ENCODE measurements at places on chromosomes 5 and 9. TPM values are rescaled to one million over a fixed set of nuclear protein-coding genes. Genes with fewer than 3 reads are reported as not detected.

DNA sequence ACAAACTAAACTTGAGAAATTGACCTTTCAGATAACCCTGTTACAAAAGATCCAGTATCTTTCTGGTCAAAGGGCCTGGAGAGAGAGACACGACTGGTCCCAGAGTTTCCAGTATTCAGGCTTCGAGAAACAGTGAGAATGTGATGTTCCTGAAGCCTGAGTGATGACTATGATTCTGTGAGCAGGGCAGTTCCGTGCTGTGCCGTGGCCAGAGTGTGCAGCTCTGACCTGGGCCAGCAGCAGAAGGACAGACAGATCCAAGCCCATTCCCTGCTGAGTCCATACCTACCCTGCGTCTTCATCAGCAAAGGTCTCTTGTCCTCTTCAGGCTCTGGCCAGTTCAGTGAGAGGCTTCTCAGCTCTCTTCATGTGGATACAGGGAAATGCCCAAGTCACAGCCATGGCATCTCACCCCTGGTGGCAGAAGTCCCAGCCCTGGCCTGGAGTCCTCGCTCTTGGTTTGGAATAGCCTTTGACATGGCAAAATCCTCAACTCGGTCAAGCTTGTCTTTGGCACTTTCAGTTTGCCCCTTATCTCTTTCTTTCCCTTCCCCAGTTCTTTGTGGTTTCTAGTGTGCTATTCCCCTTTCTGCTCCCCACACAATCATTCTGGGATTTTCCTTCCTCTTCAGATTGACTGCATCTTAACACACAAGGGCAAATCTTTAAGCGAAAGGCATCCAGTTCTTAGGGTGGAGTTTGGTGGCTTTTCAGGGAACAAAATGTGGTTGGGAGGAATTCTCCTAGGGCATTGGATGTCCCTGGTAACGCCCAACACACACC is 107.7 kb downstream of the LIFR start:
- H3K4me3 ChIP-seq, result no peak overlapping the region
- no peak for DNase-seq
- H3K4me1 ChIP-seq, result peaks cover 17% of the 10 kb centered on the region
- peaks cover 3% of the 10 kb centered on the region for H3K36me3 ChIP-seq
- H3K27me3 ChIP-seq, result no peaks in the 10 kb centered on the region

DNA sequence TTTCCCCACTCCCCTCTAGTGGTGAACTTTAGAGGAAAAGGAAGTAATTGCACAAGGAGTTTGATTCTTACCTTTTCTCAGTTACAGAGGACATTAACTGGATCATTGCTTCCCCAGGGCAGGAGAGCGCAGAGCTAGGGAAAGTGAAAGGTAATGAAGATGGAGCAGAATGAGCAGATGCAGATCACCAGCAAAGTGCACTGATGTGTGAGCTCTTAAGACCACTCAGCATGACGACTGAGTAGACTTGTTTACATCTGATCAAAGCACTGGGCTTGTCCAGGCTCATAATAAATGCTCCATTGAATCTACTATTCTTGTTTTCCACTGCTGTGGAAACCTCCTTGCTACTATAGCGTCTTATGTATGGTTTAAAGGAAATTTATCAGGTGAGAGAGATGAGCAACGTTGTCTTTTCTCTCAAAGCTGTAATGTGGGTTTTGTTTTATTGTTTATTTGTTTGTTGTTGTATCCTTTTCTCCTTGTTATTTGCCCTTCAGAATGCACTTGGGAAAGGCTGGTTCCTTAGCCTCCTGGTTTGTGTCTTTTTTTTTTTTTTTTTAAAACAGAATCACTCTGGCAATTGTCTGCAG is 25.3 kb downstream of the SLC22A5 start:
- H3K36me3 ChIP-seq, result peaks cover 24% of the 10 kb centered on the region
- no peak for DNase-seq
- no peaks in the 10 kb centered on the region for H3K4me1 ChIP-seq
- H3K4me3 ChIP-seq, result no peak overlapping the region
- H3K27me3 ChIP-seq, result no peaks in the 10 kb centered on the region

DNA sequence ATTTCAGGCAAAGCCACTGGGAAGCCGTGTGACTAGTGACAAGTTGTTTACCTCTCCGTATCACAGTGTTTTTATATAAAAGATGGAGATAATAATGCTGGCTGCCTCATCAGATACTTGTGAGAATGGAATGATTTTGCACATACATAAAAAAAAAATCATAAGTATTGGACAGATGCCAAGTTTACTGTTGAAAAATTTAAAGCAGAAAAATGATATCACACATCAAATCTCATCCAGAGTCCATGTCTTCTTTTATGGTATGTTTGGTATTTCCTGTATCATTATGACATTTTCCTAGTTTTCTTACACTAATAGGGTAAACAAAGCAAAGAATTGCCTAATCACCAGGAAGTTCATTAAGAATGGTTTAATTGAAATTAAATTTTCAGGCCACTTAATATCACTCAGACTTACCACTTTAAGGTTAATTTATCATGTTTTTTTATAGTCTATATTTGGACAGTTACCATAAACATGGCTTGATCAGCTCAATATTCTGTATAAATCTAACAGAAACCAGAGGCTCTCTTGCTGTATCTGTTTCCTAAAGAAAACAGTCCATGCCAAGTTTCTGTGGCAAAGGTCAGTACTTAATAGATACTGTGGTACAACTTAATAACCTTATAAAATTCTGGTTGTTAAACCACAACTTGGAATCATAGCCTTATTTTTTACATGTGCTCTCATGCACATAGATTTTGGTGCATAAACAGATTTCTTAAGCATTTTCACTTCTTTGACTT is 656.5 kb upstream of the RIOK2 start:
- DNase-seq, result no peak
- no peak overlapping the region for H3K27ac ChIP-seq
- no peaks in the 10 kb centered on the region for H3K4me1 ChIP-seq
- H3K36me3 ChIP-seq, result no peaks in the 10 kb centered on the region
- H3K4me3 ChIP-seq, result no peak overlapping the region

- no peaks in the 10 kb centered on the region for H3K4me1 ChIP-seq
- no peaks in the 10 kb centered on the region for H3K27me3 ChIP-seq
- DNase-seq, result no peak
- no peak overlapping the region for H3K27ac ChIP-seq
- H3K36me3 ChIP-seq, result no peaks in the 10 kb centered on the region
Observed at GRCh38 chr9:97788763-97789663, 64.0 kb upstream of the FOXE1 start.

DNA sequence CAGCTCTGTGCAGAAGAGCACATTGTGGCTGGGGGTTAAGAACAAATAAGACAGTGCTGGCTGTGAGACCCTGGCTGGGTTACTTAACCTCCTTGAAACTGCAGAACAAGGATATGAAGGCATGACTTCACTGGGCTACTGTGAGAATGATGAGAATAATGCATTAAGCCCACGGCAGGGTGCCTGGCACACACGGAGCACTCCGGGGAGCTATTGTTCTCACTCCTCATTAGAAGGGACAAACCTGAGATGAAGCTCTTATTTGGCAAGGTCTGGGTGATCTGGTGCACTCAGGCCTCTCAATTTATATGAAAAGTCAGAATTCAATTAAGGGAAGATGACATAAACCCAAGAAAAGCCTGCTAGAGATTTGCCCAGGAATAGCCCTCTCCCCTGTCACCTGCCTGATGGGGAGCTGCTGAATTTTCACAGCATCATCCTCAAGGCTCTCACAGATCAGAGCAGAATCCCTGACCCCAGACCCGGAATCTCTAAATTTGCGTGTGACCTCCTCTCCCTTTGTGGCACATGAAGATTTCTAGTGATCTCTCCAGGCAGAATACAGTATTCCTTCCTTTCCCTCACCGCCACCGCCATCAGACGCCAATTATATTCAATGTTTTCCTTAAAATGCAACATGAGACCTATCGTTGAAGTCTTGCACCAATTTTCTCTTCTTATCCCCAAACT is 102.1 kb downstream of the COL23A1 start:
- H3K4me1 ChIP-seq, result no peaks in the 10 kb centered on the region
- no peak for DNase-seq
- H3K27ac ChIP-seq, result no peak overlapping the region

DNA sequence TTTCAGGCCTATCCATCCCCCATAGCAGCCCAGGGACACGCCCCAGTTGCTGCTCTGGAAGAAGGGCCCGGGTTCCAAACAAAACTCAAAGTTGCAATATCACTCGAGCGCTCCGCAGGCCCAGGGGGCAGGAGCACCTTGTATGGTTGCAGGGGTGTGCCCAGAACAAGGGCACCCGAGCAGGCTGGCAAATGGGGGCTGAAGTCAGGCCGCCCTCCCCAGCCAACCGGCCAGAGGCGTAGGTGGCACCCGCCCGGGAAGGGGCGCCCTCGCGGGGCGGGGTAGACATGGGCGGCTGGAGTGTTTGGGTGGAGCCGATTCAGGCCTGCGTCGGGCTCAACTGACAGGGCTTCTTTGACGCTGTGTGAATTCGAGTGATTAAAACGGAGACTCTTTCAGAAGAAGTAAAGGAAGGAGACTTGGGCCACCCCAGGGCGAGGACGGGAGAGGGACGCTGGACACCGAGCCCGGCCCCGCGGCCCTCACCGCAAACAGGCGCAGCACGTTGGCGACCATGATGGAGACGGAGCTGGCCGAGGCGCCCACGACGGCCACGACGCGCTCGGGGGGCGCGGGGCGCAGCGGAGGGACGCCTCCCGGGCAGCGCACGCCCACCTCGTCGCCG is 1.1 kb downstream of the GRM6 start:
- H3K4me1 ChIP-seq, result no peaks in the 10 kb centered on the region
- H3K4me3 ChIP-seq, result no peak overlapping the region
- DNase-seq, result no peak

GRCh38 chr9:128169492-128169891 is 9.4 kb downstream of the BBLN start:
- no peaks in the 10 kb centered on the region for H3K4me1 ChIP-seq
- H3K27me3 ChIP-seq, result no peaks in the 10 kb centered on the region
- no peak for DNase-seq
- no peak overlapping the region for H3K27ac ChIP-seq

- H3K27ac ChIP-seq, result no peak overlapping the region
- DNase-seq, result no peak
- no peak overlapping the region for H3K4me3 ChIP-seq
- H3K4me1 ChIP-seq, result no peaks in the 10 kb centered on the region
Observed at GRCh38 chr5:90709323-90710155, 150.9 kb downstream of the ADGRV1 start.

DNA sequence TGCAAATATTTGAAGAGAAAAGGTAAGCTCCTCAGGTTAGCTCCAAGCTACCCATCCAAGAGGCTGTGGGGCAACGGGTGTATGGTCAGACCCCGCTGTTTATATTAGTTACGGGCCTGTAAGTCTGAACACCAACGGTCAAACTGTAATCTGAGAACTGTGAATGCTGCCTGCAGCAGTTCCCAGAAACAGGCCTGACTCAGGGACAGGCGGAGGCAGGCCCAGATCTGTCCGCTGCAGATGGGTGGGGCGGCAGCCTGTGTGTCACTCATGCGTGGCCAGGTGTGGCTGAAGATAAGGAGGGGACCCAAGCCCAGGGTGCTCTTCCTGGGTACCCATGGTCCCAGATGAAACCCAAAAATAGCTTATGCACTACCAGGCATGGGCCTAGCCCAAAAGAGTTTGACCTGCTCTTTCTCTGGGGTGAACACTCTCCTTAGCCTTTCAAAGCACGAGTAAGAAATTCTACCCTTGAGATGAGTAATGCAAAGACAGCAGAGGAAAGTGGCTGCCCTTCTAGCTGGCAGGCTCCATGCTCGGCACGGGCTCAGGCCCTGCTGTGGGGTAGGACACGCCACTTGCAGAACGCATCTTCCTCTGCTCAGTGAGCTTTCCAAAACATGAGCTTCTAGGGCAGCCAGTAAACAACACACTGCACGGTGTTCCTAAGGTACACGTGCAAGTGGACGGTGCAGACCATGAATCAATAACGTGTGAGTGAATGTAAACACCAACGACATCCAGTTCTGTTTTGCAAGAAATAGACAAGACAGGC is 9.1 kb downstream of the UBAC1 start:
- H3K36me3 ChIP-seq, result peaks cover 57% of the 10 kb centered on the region
- no peak overlapping the region for H3K27ac ChIP-seq
- DNase-seq, result no peak
- H3K4me3 ChIP-seq, result no peak overlapping the region

DNA sequence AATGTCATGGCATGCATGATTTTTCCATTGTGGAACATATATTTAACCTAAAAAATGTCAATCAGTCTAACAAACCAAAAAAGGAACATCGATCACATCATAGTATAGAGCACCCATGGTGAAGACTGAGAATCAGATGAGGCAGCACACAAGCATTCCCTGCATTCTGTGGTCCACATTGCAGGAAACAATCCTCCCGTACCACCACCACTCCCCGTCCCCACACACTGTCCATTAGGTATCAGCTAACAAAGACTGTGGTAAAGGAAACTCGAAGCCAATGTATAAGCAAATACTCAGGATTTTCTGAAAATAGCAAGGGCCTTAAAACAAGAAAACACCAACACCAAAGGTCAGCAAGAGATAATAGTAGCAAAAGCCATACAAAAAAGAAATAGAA is 1104.4 kb upstream of the SEMA6A start:
- no peak for DNase-seq
- H3K4me1 ChIP-seq, result no peaks in the 10 kb centered on the region
- no peak overlapping the region for H3K27ac ChIP-seq
- H3K27me3 ChIP-seq, result no peaks in the 10 kb centered on the region

- no peak overlapping the region for H3K27ac ChIP-seq
- DNase-seq, result no peak
- H3K4me1 ChIP-seq, result no peaks in the 10 kb centered on the region
Observed at GRCh38 chr5:94908889-94909480, 290.5 kb downstream of the SLF1 start.

- H3K36me3 ChIP-seq, result no peaks in the 10 kb centered on the region
- no peak overlapping the region for H3K27ac ChIP-seq
- H3K27me3 ChIP-seq, result no peaks in the 10 kb centered on the region
- DNase-seq, result no peak
Observed at GRCh38 chr9:93001031-93001430, 53.7 kb downstream of the FGD3 start.

PCDHGA3 gene
- 9.2 TPM for total RNA-seq

CNTNAP3B gene
- total RNA-seq, result 47.1 TPM

INSL4 gene
- not detected for total RNA-seq
